NCI-H1930 (cell line): ENCODE measurements at places on chromosomes 5 and 9.

DNA sequence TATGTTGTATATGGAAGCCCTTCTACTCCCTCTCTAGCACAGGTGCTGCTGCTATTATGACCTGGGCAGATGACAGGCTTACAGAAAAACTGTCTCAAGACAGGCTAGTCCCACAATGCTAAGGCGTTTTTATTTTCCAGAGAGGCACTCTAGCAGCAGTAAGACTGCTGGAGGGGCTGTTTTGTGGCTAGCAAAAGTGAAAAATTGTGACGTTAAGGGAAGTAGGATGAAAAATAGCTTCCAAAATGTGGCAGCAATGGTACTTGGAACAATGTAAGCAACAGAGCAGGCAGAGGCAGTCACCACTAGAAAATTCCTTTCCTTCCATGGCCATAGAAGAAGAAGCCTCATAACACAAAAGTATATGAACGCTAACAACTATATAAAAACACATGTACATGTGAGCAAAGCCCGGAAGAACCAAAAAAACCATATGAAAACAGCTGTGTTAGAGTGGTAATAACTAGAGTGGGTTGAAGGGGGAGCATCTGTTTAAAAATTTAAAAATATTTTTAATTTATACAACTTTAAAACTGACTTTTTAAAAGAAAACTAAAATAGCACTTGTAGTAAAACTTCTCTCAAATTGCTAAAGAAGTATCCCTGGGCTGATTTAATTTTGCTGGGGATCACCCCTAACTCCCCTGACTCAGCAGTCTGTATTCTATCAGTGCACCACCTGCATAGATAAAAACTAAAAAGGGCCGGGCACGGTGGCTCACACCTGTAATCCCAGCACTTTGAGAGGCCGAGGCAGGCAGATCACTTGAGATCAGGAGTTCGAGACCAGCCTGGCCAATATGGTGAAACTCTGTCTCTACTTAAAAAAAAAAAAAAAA, 30.6 kb downstream of the CLINT1 start:
- no peak for DNase-seq

DNA sequence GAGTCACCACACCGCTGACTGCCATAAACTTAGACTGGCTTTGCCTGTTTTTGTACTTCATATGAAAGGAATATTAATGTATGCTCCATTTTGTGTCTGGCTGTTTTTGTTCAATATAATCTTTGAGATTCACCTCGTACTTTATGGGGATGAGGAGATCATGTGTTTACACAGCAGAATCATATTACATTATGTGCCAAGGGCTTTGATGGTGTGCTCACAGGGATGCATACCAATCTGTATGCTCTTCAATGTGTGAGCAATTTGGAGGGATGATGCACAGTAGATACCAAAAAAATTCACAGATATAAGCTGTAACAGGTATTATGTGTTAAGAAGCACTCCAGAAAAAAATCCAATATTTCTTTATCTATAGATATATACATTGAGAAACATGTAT, 113.7 kb downstream of the GABRB2 start:
- no peak for DNase-seq

GRCh38 chr5:169811023-169811422, 169.3 kb downstream of the INSYN2B start:
- DNase-seq, result no peak

DNA sequence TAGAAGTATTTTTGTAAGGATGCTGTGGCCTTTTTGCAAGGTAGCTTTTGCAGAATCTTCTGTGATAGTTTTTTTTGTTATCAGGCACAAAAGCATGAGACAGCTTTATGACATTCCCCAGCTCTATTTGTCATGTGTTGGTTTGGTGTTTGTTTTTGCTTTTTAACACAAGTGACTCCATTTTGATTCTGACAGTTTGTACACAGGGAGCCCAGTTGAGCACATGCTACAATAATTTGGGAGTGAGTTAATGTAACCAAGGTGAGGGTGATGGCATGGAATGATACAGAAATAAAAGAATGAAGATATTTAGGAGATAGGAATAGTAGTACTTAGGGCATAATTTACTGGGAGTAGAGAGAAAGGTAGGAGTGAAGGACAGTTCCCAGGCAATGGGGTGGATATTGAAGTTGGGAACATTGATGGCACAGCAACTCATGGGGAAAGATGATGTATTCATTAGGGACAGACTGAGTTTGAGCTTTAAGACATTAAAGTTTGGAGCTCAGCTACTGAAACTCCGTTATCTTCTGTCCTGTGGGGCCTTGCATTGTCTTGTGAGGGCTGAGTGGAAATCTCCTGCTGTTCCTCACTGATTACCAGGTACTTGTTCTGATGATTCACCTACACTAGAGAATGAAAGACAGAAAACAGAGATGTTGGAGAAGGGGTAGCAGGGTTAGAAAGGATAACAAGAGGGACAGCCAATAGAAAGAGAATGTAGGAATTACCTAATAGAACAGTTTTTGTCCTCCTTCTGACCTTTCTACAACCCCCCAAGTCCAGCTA, 88.3 kb upstream of the CCDC112 start:
- DNase-seq, result no peak

- no peak for DNase-seq
Measured at GRCh38 chr9:21985964-21986667, 8.1 kb downstream of the CDKN2A start.

GRCh38 chr5:6785861-6786180, 72.6 kb downstream of the TENT4A start:
- no peak for DNase-seq

DNA sequence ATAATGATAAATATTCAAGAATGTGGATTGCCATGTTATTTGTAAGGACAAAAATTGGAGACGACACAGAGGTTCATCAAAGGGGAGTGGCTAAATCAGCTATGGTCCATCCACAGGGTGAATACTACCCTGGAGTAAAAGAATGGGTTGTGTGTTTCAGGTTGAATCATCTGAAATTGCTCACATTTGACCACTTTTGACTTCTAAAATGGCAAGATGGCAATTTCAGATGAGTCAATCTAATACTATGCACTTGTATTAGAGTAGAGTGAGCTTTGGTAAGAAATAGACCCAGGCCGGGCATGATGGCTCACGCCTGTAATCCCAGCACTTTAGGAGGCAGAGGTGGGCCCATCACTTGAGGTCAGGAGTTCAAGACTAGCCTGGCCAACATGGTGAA, 131.8 kb downstream of the GAPVD1 start:
- DNase-seq, result no peak

- no peak for DNase-seq
Measured at GRCh38 chr5:93320920-93321445, 260.0 kb downstream of the NR2F1-AS1 start.

GRCh38 chr5:50576686-50577256, 89.7 kb upstream of the PARP8 start:
- no peak for DNase-seq

- no peak for DNase-seq
Measured at GRCh38 chr5:53469946-53470687, 10.3 kb upstream of the FST start.

- no peak for DNase-seq
Measured at GRCh38 chr5:178793696-178794095, 63.2 kb upstream of the ZNF354A start.

- no peak for DNase-seq
Measured at GRCh38 chr9:126424511-126424910, 97.9 kb downstream of the MVB12B start.
